ENCODE measurements at places on chromosomes 13 and 19. TPM values are rescaled to one million over a fixed set of nuclear protein-coding genes. Genes with fewer than 3 reads are reported as not detected.

Gene DIRAS1
- polyA plus RNA-seq, result 0.13 TPM

- H3K27me3 ChIP-seq, result no peaks in the 10 kb centered on the region
- H3K36me3 ChIP-seq, result no peaks in the 10 kb centered on the region
- H3K27ac ChIP-seq, result no peak overlapping the region
- no peak for DNase-seq
Observed at GRCh38 chr19:33770107-33770506, 26.6 kb upstream of the KCTD15 start.

GRCh38 chr13:109646423-109646822 lies 140.0 kb downstream of the IRS2 start:
- H3K27me3 ChIP-seq, result no peaks in the 10 kb centered on the region
- no peaks in the 10 kb centered on the region for H3K4me1 ChIP-seq
- no peak overlapping the region for H3K27ac ChIP-seq
- H3K4me3 ChIP-seq, result no peak overlapping the region

DNA sequence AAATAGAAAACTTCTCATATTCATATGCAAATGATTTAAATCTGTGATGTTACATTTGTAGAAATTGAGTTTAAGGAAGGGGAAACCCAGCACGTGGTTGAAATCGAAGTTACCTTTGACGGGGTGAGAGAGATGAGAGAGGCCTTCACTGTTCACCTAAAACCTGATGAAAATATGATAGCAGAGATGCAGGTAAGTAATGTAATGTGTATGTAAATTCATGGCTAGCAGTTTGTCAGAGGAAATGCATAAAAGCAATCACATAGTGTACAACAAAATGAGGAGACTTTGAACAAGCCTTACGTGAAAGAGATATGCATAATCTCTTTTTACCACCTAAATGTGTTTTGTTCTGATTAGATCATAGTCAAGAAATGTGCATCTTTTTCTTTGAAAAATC lies 134.6 kb downstream of the STOML3 start:
- no peaks in the 10 kb centered on the region for H3K36me3 ChIP-seq
- DNase-seq, result no peak
- H3K4me3 ChIP-seq, result no peak overlapping the region
- H3K4me1 ChIP-seq, result no peaks in the 10 kb centered on the region

- no peaks in the 10 kb centered on the region for H3K4me1 ChIP-seq
- H3K27ac ChIP-seq, result no peak overlapping the region
- no peaks in the 10 kb centered on the region for H3K27me3 ChIP-seq
- no peaks in the 10 kb centered on the region for H3K36me3 ChIP-seq
Observed at GRCh38 chr19:15673176-15673654, 328 bp downstream of the CYP4F12 start.

DNA sequence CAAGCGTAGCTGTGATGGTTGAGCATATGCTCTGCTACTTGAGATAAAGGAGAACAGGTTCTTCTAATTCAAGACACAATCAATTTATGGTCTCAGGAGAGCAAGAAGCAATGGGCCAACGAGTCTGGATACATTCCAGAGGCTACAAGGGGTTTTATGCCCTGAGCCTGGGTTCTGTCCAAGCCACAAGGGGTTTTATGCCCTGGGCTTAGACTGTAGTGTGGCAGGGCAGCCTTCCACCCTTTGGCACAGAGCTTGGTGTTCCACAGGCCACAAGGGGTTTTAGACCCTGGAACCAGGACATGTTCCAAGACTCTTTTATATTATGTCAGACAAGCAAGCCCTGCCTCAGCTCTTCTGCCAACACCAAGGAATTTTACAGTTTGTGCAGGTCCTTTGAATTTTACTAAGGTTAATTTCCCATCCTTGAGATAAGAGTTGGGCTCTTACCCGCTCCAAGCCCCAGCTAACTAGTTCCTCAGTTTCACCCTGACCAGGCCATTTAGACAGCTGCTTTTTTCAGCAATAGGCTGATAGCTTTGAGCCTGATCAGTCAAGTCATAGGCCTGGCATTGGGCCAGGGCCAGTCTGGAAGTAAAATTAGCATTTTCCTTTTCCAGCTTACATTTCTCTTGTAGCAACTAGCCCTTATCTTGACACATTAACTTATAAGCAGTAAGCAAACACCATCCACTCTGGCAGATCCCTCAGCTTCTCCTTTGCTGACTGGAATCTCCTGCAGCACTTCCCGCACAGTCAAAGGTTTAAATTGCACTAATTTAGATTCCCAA lies 95.0 kb downstream of the ZNF737 start:
- no peak overlapping the region for H3K27ac ChIP-seq
- H3K4me3 ChIP-seq, result no peak overlapping the region
- H3K4me1 ChIP-seq, result no peaks in the 10 kb centered on the region
- no peaks in the 10 kb centered on the region for H3K36me3 ChIP-seq
- no peak for DNase-seq

All from aorta (tissue), 5 donors.